ENCODE measurements at places on chromosomes 12 and 14.

- no peak for DNase-seq
Measured at GRCh38 chr14:72808564-72808963, 85.3 kb downstream of the DPF3 start.

DNA sequence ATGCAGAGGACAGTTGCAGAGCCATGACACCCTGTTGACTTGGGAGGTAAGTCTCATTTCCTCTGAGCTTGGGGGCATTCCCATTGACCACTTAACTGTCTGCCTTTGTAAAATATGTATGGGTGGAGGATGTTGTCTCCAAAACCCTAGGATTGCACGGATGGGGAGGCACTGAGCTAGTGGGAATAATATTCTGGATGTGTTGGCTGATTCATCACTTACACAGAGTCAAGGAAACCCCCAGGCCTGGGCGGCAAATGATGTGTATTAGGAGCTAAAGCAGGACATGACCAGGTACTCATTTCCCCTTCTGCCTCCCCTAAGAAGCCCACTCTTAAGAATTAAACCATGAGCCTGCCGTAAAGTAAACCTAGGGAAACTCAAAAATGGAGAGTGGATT is 319.4 kb downstream of the VRK1 start:
- DNase-seq, result no peak

DNA sequence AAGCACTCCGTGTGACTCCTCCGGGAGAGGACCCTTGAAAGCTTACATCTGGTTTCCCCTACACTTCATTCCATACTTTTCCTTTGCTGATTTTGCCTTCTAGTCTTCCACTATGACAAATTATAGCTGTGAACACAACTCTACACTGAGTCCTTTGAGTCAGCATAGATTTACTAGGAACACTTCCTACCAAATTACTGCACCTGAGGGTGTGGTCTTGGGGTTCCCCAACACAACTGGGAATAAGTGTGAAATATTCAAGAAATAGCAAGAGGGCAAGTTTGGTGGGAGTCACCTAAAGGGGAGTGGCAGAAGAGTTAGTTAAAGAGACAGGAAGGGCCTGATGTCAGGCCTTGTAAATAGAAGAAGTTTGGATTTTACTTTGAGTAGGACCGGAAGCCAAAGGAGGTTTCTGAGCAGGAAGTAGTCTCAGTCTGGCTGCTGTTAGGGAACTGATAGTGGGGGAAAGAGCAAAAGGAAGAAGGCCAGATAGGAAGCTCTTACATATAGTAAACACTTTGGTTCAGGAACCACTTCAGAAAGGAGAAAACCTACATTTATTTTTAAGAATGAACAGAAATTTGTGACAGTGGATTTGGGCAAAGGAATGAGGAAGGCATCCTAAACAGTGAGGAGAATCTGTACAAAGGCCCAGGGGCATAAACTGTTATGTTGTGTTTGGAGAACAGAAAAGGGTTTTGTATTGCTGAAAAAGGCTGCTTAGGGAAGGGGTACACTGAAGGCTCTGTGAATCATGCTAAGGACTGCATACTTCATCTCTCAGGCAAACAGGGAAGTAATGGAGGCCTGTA is 14.2 kb downstream of the SEL1L start:
- no peak for DNase-seq

GRCh38 chr12:24948757-24949722 is at the start of gene BCAT1:
BCAT1 (minus strand) TSS chr12:24949101; CDS start chr12:24948932, 169 bp downstream.
- no peak for DNase-seq

GRCh38 chr14:35386673-35387125 is 17.9 kb downstream of the NFKBIA start:
- no peak for DNase-seq

- DNase-seq, result no peak
Measured at GRCh38 chr12:43540470-43540869, 11.5 kb downstream of the ADAMTS20 start.

- DNase-seq, result no peak
Measured at GRCh38 chr12:81944886-81945285, 185.7 kb upstream of the PPFIA2 start.

DNA sequence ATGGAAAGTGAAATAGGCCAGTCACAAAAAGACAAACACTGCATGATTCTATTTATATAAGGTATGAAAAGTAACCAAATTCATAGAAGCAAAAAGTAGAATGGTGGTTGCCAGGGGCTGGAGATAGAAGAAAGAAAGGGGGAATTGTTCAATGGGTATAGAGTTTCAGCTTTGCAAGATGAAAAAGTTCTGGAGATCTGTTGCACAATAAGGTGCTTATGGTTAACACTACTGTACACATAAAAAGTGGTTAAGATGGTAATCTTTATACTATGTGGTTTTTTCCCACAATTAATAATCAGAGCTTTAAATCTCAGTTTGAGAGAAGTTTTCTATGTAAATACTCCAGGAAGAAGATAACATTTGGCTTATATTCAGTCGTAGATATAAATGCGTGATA is 73.4 kb downstream of the SLC38A4 start:
- DNase-seq, result no peak

DNA sequence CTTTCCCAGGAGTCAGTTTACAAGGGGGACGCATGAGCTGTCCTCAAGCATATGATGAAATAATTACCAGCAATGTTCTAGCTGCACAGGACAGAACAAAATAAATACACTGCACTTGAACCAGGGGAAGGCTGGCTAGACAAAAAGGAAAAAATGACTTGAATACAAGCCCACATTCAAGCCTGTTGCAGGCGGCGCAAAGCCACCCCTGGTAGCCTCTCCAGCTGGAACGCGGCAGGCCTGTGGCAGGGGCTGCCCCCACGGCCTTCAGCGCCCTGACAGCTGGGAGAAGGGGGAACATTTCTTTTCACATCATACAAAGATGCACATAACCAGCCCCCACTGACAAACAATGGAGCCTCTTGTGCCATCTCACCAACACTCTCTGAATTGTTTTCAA is 57.1 kb downstream of the TRAFD1 start:
- DNase-seq, result no peak

DNA sequence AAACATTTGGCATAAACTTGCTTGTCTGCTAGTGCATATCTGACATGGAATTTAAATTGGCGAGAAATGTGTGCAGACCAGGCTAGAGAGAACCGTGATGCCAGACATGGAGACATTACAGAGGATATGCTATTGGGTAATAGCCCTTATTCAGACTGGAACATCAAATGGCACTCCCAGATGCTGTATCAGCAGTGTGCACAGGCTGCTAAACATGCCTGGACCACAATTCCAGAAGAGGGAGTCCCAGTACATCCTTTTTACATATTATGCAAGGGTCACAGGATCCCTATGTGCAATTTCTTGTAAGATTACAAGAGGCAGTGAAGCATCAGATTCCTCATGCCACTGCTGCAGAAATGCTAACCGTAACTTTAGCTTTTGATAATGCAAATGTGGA is 354.5 kb upstream of the FOXG1 start:
- no peak for DNase-seq
